ENCODE measurements at places on chromosomes 4 and X.

DNA sequence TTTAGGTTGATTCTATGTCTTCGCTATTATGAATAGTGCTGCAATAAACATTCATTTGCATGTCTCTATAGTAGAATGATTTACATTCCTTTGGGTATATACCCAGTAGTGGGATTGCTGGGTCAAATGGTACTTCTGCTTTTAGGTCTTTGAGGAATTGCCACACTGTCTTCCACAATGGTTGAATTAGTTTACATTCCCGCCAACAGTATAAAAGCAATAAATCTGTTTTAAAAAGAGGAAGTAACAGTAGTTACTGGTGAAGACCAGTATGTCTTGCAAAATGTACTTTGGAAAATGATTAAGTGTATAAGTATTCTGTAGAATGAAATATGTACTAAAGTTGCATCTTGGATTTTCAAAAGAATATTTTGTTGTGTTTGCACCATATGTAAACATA is 77.3 kb downstream of the SHROOM4 start:
- no peak for DNase-seq

GRCh38 chr4:80184053-80184824 is 13.1 kb upstream of the PRDM8 start:
- DNase-seq, result peak; percentile 79

DNA sequence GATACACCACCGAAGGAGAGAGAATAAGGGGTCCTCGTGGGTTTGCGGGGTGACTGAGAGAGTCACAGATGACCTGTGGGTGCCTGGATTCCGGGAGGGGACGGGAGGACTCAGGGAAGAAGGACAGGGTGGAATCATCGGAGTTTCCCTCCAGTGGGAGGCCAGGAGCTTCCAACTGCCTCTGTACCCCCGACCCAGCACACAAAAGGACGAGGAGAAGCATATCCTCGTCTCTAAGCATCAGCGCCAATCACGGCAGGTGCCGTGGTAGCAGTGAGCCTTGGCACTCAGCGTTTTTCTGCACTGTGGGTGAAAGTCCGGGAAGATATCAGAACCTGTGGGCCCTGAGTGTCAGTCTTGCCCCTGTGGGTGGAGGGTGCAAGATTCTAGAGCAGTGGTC is 62.0 kb downstream of the ASMT start:
- no peak for DNase-seq

DNA sequence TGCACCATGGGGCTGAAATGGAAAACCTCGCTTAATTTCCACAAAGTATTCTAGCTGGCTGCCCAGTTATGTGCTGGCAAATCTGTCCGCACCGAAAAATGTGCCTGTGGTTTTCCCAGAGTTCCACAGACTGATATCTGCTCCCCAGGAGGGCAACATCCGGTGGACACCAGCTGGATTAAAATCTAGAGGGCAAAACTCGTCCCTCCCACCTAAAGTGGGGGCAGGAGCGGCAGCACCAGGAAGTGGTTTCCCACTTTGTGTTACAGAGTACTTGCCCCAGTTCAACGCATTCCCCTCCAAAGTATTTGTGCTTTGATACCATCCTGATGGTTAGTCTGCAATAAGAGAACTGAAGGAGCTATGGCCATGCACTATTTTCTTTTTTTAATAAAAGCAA is 187.6 kb downstream of the TSPAN5 start:
- DNase-seq, result no peak

GRCh38 chr4:83308672-83309071 is 24.1 kb upstream of the COQ2 start:
- no peak for DNase-seq

GRCh38 chr4:81503586-81503985 is 31.9 kb upstream of the RASGEF1B start:
- DNase-seq, result no peak

- no peak for DNase-seq
Measured at GRCh38 chrX:44816367-44816766, 27.5 kb upstream of the DUSP21 start.

DNA sequence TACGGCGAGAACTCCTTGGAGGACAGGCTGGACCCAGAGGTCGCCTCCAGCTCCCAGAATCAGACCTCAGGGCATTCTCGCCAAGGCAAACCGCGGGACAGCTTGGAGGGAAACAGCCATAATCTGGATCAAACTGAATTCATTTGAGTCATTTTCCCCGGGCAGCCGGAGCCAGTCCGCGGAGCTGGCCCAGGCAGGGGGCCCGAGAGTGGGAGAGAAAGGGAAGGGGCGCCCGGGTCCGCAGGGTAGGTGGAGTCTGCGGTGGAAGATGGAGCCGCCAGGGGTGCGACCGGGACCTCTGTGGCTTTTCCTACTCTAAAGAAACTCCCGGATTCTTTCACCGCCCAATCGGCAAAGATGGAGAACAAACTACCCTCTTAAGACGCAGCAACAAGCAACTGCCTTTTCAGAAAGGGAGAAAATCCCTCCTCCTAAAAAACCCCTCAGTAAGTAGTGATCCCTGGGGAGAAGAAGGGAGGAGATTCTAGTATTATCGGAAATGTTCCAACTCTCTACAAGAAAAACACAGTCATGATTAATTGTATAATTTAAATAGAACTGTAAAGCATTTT is 5.2 kb downstream of the NKX3-2 start:
- no peak for DNase-seq

DNA sequence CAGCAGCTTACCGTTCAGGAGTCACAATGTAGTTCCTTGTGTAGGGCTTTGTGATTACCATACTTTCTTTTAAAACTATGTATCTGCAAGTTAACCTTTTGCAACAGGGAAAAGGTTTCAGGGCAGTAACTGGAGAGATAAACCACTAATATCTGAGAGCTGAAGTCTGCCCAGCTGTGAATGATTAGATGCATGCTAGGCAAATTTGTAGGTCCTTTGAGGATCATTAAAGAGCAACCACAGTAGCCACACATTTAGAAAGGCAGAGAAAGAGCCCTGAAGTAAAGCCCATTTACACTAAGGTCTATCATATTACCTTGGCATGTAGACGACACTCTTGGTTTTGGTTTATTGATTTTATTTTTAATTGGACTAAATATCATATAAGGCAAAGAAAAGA is 60.0 kb downstream of the ATP8A1 start:
- DNase-seq, result no peak

- no peak for DNase-seq
Measured at GRCh38 chr4:98556451-98556850, 102.0 kb downstream of the TSPAN5 start.
